A549 treated with GW870086 at 1 μM for 4 hours (cell line): ENCODE measurements at places on chromosomes 4 and X. TPM values are rescaled to one million over a fixed set of nuclear protein-coding genes. Genes with fewer than 3 reads are reported as not detected.

C4orf50 gene
- total RNA-seq, result not detected in 5 replicates

MAGEA2 gene
- 0.16 to 0.24 TPM in 2 of 5 replicates, not detected in the others for total RNA-seq

GABRB1 gene
- total RNA-seq, result not detected in 5 replicates

ACE2 gene
- 0.07 TPM in 1 of 5 replicates, not detected in the others for total RNA-seq

MAGIX gene
- total RNA-seq, result 2.0 to 5.5 TPM (median 2.7 TPM) in 5 replicates

KCNE5 gene
- total RNA-seq, result 0.09 to 0.22 TPM (median 0.11 TPM) in 3 of 5 replicates, not detected in the others

RAB9B gene
- 0.03 to 0.05 TPM (median 0.05 TPM) in 3 of 5 replicates, not detected in the others for total RNA-seq

ART3 gene
- not detected in 5 replicates for total RNA-seq

ING2 gene
- 8.1 to 10.2 TPM (median 9.0 TPM) in 5 replicates for total RNA-seq

TREX2 gene
- total RNA-seq, result 1.1 to 1.7 TPM (median 1.2 TPM) in 5 replicates

DOK7 gene
- total RNA-seq, result 0.27 to 1.1 TPM (median 0.44 TPM) in 5 replicates

SYNPO2 gene
- total RNA-seq, result 0.73 to 1.3 TPM (median 1.1 TPM) in 5 replicates

FGB gene
- total RNA-seq, result 15.9 to 26.1 TPM (median 17.6 TPM) in 5 replicates

SPANXA1 gene
- 0.28 TPM in 1 of 5 replicates, not detected in the others for total RNA-seq

TGIF2LX gene
- not detected in 5 replicates for total RNA-seq

OPHN1 gene
- total RNA-seq, result 1.1 to 2.8 TPM (median 1.8 TPM) in 5 replicates

SMIM43 gene
- total RNA-seq, result 0.23 to 0.49 TPM (median 0.28 TPM) in 5 replicates

ERCC6L gene
- 9.8 to 12.6 TPM (median 11.6 TPM) in 5 replicates for total RNA-seq

SPIN2B gene
- total RNA-seq, result 9.2 to 11.5 TPM (median 9.5 TPM) in 5 replicates

COPS4 gene
- total RNA-seq, result 23.2 to 40.3 TPM (median 26.0 TPM) in 5 replicates

KLHL13 gene
- total RNA-seq, result 0.11 to 0.47 TPM (median 0.27 TPM) in 5 replicates

CTAG1A gene
- total RNA-seq, result not detected in 5 replicates

NXF3 gene
- total RNA-seq, result 0.28 TPM in 1 of 5 replicates, not detected in the others

XAGE1B gene
- total RNA-seq, result 200 to 258 TPM (median 231 TPM) in 5 replicates

TIMM17B gene
- total RNA-seq, result 90.7 to 108 TPM (median 98.6 TPM) in 5 replicates

REST gene
- 6.1 to 8.8 TPM (median 7.9 TPM) in 5 replicates for total RNA-seq

TLL1 gene
- total RNA-seq, result 0.14 to 0.51 TPM (median 0.21 TPM) in 5 replicates

RENBP gene
- 0.09 to 0.29 TPM (median 0.14 TPM) in 4 of 5 replicates, not detected in the other for total RNA-seq

MAGEB2 gene
- not detected in 5 replicates for total RNA-seq

FREM3 gene
- not detected in 5 replicates for total RNA-seq

NOX1 gene
- total RNA-seq, result 0.07 to 0.17 TPM in 2 of 5 replicates, not detected in the others

SGCB gene
- 17.5 to 18.9 TPM (median 18.2 TPM) in 5 replicates for total RNA-seq

PDE5A gene
- 0.21 to 0.69 TPM (median 0.43 TPM) in 5 replicates for total RNA-seq

PALLD gene
- 49.3 to 79.3 TPM (median 67.5 TPM) in 5 replicates for total RNA-seq

CT47B1 gene
- total RNA-seq, result not detected in 5 replicates

NDNF gene
- total RNA-seq, result not detected in 5 replicates

GLRB gene
- total RNA-seq, result 0.66 to 0.85 TPM (median 0.74 TPM) in 5 replicates

GCNA gene
- total RNA-seq, result 1.5 to 1.9 TPM (median 1.7 TPM) in 5 replicates

NAP1L3 gene
- total RNA-seq, result 0.27 to 0.50 TPM (median 0.34 TPM) in 5 replicates

PGAM4 gene
- 0.35 to 0.55 TPM (median 0.44 TPM) in 4 of 5 replicates, not detected in the other for total RNA-seq

MAPK10 gene
- 0.16 to 0.50 TPM (median 0.31 TPM) in 4 of 5 replicates, not detected in the other for total RNA-seq

CFAP47 gene
- not detected in 5 replicates for total RNA-seq

AR gene
- total RNA-seq, result 2.7 to 3.3 TPM (median 2.9 TPM) in 5 replicates

GAGE12J gene
- total RNA-seq, result not detected in 5 replicates

TCEAL2 gene
- not detected in 5 replicates for total RNA-seq

PTTG2 gene
- not detected in 5 replicates for total RNA-seq

SH2D1A gene
- not detected in 5 replicates for total RNA-seq

SEC31A gene
- total RNA-seq, result 70.0 to 88.9 TPM (median 84.0 TPM) in 5 replicates

F9 gene
- total RNA-seq, result not detected in 5 replicates

GLRA3 gene
- not detected in 5 replicates for total RNA-seq

ASB5 gene
- 0.08 to 0.18 TPM in 2 of 5 replicates, not detected in the others for total RNA-seq

PAGE1 gene
- 0.29 TPM in 1 of 5 replicates, not detected in the others for total RNA-seq

FAM47A gene
- total RNA-seq, result not detected in 5 replicates

GLOD5 gene
- not detected in 5 replicates for total RNA-seq

TENM3 gene
- 0.70 to 2.2 TPM (median 1.9 TPM) in 5 replicates for total RNA-seq

CT45A3 gene
- total RNA-seq, result 0.23 to 0.31 TPM (median 0.27 TPM) in 3 of 5 replicates, not detected in the others
